Renal cortical epithelial cell (primary cell): ENCODE measurements at places on chromosomes 5 and 9. TPM values are rescaled to one million over a fixed set of nuclear protein-coding genes. Genes with fewer than 3 reads are reported as not detected.

The TMED9 gene
- 168 and 181 TPM in 2 replicates for total RNA-seq

The PCBD2 gene
- 8.2 and 9.0 TPM in 2 replicates for total RNA-seq

The IRX1 gene
- total RNA-seq, result 3.3 and 11.7 TPM in 2 replicates

The CMYA5 gene
- total RNA-seq, result 2.8 TPM in 1 of 2 replicates, not detected in the other

The DAB2 gene
- total RNA-seq, result 14.1 and 117 TPM in 2 replicates

The RNF145 gene
- 48.1 and 76.4 TPM in 2 replicates for total RNA-seq

The CATSPER3 gene
- total RNA-seq, result 0.10 TPM in 1 of 2 replicates, not detected in the other

The IL9 gene
- not detected in 2 replicates for total RNA-seq

The NIPAL4 gene
- total RNA-seq, result 1.1 and 2.6 TPM in 2 replicates

The FANCG gene
- 6.7 and 13.0 TPM in 2 replicates for total RNA-seq

The TAL2 gene
- 0.30 TPM in 1 of 2 replicates, not detected in the other for total RNA-seq

The TARS1 gene
- 257 and 530 TPM in 2 replicates for total RNA-seq

The CTSV gene
- 3.5 and 9.4 TPM in 2 replicates for total RNA-seq

The SH3GL2 gene
- total RNA-seq, result 0.25 and 1.0 TPM in 2 replicates

The IL13 gene
- total RNA-seq, result not detected in 2 replicates

The MAMDC2 gene
- 32.9 and 39.1 TPM in 2 replicates for total RNA-seq

The ADAMTS16 gene
- total RNA-seq, result 0.52 and 1.3 TPM in 2 replicates

The DDX31 gene
- 14.9 and 23.3 TPM in 2 replicates for total RNA-seq

The GFPT2 gene
- 2.6 and 10.2 TPM in 2 replicates for total RNA-seq

The COL15A1 gene
- total RNA-seq, result 0.05 and 0.35 TPM in 2 replicates

The ALDH1A1 gene
- 7.3 and 164 TPM in 2 replicates for total RNA-seq

The KIF12 gene
- total RNA-seq, result 12.3 and 40.1 TPM in 2 replicates

The PCDHB15 gene
- under 0.01 and 1.3 TPM in 2 replicates for total RNA-seq

The SH2D3C gene
- 0.05 and 0.17 TPM in 2 replicates for total RNA-seq

The SLC6A7 gene
- total RNA-seq, result not detected in 2 replicates

The KCNMB1 gene
- not detected in 2 replicates for total RNA-seq

The LCN9 gene
- total RNA-seq, result not detected in 2 replicates

The CCNH gene
- 59.2 and 73.5 TPM in 2 replicates for total RNA-seq

The CDC26 gene
- 43.4 and 51.7 TPM in 2 replicates for total RNA-seq

The SPATA6L gene
- 3.8 and 7.3 TPM in 2 replicates for total RNA-seq

The SHOC1 gene
- total RNA-seq, result 0.30 TPM in 1 of 2 replicates, not detected in the other

The CFAP90 gene
- 0.55 TPM in 1 of 2 replicates, not detected in the other for total RNA-seq

The AK8 gene
- total RNA-seq, result 2.3 TPM in 1 of 2 replicates, not detected in the other

The SLC46A2 gene
- not detected in 2 replicates for total RNA-seq

The HBEGF gene
- 23.4 and 52.8 TPM in 2 replicates for total RNA-seq

The AGXT2 gene
- 0.20 TPM in 1 of 2 replicates, not detected in the other for total RNA-seq

The NEUROG1 gene
- total RNA-seq, result not detected in 2 replicates

The CLTB gene
- total RNA-seq, result 77.4 and 146 TPM in 2 replicates

The OLFML2A gene
- 2.1 and 6.6 TPM in 2 replicates for total RNA-seq

The MTX3 gene
- 11.6 and 15.4 TPM in 2 replicates for total RNA-seq

The FGF1 gene
- 0.15 and 1.7 TPM in 2 replicates for total RNA-seq

The TLE1 gene
- 66.2 and 103 TPM in 2 replicates for total RNA-seq

The LHX3 gene
- total RNA-seq, result not detected in 2 replicates

The COL27A1 gene
- total RNA-seq, result 4.3 and 48.4 TPM in 2 replicates

The FREM1 gene
- 0.60 TPM in 1 of 2 replicates, not detected in the other for total RNA-seq

The PCA3 gene
- 0.05 TPM in 1 of 2 replicates, not detected in the other for total RNA-seq

The ARRDC1 gene
- total RNA-seq, result 58.6 and 75.0 TPM in 2 replicates

The PCDHGA9 gene
- 0.52 and 3.2 TPM in 2 replicates for total RNA-seq

The CER1 gene
- not detected in 2 replicates for total RNA-seq

The RNF183 gene
- 0.80 and 1.2 TPM in 2 replicates for total RNA-seq

The CNTNAP3 gene
- 1.9 and 2.2 TPM in 2 replicates for total RNA-seq

The SLC6A3 gene
- total RNA-seq, result not detected in 2 replicates

The ANKDD1B gene
- 2.8 and 3.3 TPM in 2 replicates for total RNA-seq

The LIX1 gene
- 0.17 and 1.2 TPM in 2 replicates for total RNA-seq

The SLC45A2 gene
- total RNA-seq, result not detected in 2 replicates

The GRHPR gene
- 152 and 169 TPM in 2 replicates for total RNA-seq

The TMEM215 gene
- total RNA-seq, result not detected in 2 replicates

The ENC1 gene
- 44.5 and 219 TPM in 2 replicates for total RNA-seq

The CERCAM gene
- total RNA-seq, result 43.4 and 50.4 TPM in 2 replicates

The PTPRD gene
- total RNA-seq, result 38.2 and 85.4 TPM in 2 replicates
